ENCODE measurements at places on chromosomes 6 and 20. TPM values are rescaled to one million over a fixed set of nuclear protein-coding genes. Genes with fewer than 3 reads are reported as not detected.
A peak's percentile ranks its signal among the peaks of the same experiment; 100 is the strongest.

Gene SYNGAP1
- 32.6 TPM for total RNA-seq

DNA sequence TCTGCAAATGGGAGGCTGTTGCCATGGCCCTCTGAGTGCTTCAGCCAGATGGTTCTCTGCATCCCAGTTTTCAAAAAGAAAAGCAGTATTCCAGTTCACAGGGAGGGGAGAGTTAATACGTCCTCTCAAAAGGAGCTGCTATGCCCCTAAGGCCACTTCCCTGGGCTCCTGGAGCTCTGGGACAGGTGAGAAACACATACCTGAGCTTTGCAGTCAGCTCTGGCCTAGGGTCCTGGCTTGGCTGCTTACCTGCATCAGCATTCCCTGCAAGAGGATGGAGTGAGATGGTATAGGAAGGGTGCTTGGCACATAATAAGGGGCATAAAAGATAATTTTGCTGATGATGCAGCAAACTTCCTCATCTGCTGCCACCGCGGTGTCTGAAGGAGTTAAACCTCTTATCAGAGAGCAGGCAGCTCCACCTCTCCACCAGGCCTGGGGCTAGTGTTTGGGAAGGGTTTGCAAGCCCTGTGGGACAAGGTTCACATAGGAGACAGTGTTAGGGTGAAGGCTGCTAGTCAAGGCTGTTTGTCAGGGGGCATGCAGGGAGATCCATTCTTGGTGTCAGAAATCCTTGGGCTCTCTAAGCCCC is 62.7 kb downstream of the SLC24A3 start:
- DNase-seq, result no peak
- no peaks in the 10 kb centered on the region for H3K27me3 ChIP-seq
- H3K27ac ChIP-seq, result no peak overlapping the region
- no peaks in the 10 kb centered on the region for H3K36me3 ChIP-seq

DNA sequence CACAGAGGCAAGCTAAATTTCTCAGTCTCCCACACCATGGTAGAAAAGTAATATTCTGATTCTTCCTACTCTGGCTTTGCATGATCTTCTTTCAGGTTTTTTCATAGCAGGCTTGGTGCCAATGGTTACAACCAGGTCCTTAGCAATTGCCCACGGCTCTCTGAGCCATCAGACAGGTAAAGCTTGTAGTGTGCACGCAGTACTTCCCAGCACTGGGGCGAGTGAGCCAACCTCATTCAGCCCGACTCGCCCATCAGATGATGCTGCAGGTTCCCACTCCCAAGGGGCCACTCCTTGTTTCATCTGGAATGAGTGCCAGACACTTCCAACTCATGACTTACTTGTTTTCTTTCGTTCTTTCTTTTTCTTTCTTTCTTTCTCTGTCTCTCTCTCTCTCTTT is 78.3 kb downstream of the PERP start:
- no peaks in the 10 kb centered on the region for H3K4me1 ChIP-seq
- no peak for DNase-seq
- no peak overlapping the region for H3K27ac ChIP-seq
- H3K36me3 ChIP-seq, result no peaks in the 10 kb centered on the region

DNA sequence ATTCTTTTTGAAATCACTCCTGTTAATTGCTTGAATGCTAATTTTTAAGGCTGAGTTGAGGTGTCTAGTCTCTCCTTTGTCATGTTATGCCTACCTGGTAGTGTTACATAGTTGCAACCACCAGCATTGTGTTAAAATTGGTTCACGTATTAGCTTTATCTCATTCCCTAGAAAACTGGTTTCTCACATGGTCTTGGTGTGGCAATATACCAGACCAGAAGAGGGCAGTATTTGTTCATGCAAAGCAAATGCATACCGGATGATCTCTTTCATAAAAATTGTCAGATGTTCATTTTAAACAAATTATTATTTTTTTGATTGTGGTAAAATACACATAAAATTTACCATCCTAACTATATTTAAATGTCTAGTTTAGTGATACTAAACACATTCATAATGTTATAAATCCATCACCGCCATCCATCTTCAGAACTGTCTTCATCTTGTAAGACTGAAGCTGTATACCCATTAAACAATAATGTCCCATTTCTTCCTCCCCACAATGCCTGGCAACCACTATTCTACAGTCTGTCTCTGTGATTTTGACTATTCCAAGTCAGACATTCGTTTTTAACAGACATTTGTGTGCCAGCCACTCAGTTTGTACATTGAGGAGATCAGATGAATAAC is 92.8 kb downstream of the ATRN start:
- no peak overlapping the region for H3K4me3 ChIP-seq
- no peaks in the 10 kb centered on the region for H3K27me3 ChIP-seq
- no peak overlapping the region for H3K27ac ChIP-seq
- peaks cover 6% of the 10 kb centered on the region for H3K36me3 ChIP-seq
- no peak for DNase-seq

Gene SLC22A23
- 10.9 TPM for total RNA-seq

- H3K27me3 ChIP-seq, result no peaks in the 10 kb centered on the region
- DNase-seq, result no peak
- H3K27ac ChIP-seq, result peak overlapping the region; percentile 99
- H3K4me3 ChIP-seq, result no peak overlapping the region
- H3K36me3 ChIP-seq, result no peaks in the 10 kb centered on the region
Observed at GRCh38 chr6:35729722-35730121, 7.1 kb upstream of the ARMC12 start.

GRCh38 chr6:168905451-168906090 is 348.1 kb downstream of the THBS2 start:
- H3K27ac ChIP-seq, result no peak overlapping the region
- peaks cover 1% of the 10 kb centered on the region for H3K27me3 ChIP-seq
- H3K4me3 ChIP-seq, result no peak overlapping the region
- H3K36me3 ChIP-seq, result peaks cover 3% of the 10 kb centered on the region
- no peak for DNase-seq
- H3K4me1 ChIP-seq, result peaks cover 10% of the 10 kb centered on the region

DNA sequence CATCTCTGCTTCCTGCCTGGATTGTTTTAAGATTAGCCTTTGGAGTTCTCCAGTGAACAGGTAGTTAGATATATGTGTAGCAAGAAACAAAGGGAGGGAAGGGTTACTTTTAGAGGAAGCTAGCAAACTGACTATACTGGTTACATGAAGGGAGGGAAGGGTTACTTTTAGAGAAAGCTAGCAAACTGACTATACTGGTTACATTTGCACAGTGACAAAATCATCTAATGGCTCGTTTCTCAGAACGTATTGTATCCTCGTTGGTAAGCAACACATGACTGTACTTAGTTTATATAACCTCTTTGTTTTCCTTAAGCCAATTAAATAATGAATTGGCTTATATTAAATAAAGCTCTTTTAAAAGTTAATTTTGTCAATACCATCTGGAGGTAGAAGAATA is 540.9 kb downstream of the EPM2A start:
- DNase-seq, result no peak
- H3K27ac ChIP-seq, result no peak overlapping the region
- no peak overlapping the region for H3K4me3 ChIP-seq
- no peaks in the 10 kb centered on the region for H3K36me3 ChIP-seq
- H3K27me3 ChIP-seq, result no peaks in the 10 kb centered on the region

All from chondrocyte (in vitro differentiated cells).